ENCODE measurements at places on chromosomes 12 and 14. TPM values are rescaled to one million over a fixed set of nuclear protein-coding genes. Genes with fewer than 3 reads are reported as not detected.
A peak's percentile ranks its signal among the peaks of the same experiment; 100 is the strongest.

DNA sequence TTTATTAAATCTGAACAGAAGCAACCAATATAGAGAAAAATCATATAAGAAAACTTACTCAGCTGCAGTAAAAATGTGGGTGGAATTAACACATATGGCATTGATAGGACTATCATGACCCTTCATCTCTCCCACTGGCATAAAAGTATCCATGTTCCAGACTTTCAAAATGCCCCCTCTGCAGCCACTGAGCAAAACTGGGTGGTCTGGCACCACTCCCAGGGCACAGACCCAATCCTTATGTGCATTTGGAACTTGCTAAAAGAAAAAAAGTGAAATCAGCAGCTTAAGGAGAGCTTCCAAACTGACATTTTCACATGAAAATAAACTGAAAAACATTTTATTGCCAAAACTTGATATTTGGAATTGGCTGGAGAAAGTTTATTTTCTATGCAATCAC lies 141.5 kb downstream of the KIF21A start:
- H3K4me1 ChIP-seq: peaks cover 5% of the 10 kb centered on the region
- H3K36me3 ChIP-seq: peaks cover 12% of the 10 kb centered on the region
- H3K27ac ChIP-seq: no peak overlapping the region
- no peaks in the 10 kb centered on the region for H3K27me3 ChIP-seq
- no peak overlapping the region for H3K4me3 ChIP-seq
- no peak for DNase-seq

DNA sequence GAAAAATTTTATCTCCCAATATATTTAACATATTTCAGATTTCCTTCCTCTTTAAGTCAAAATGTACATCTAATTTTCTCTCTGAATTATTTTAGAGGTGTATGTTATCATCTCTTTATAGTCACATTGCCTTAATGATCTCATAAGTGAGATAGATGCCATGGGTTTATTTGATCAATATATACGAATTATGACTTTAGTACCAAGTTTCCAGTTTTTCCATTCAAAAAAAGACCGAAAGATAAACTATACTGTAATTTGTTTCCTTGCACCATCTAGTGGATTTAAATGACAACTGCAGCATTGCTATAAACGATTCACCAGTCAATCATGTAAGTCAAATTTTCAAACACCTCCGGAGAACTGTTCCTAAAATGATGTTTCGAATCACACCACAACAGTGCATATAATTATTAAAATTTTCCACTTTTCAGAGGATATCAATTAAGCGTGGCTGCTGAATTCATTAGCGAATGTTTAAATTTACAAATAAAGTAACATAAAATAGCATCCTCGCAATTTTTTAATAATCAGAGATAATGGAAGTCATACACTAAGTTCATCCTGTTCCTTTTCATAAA lies 419 bp upstream of the ATXN7L3B start:
- no peaks in the 10 kb centered on the region for H3K27me3 ChIP-seq
- H3K4me1 ChIP-seq: peaks cover 36% of the 10 kb centered on the region
- no peak for DNase-seq
- peaks cover 43% of the 10 kb centered on the region for H3K36me3 ChIP-seq
- peak overlapping the region; percentile 90 for H3K4me3 ChIP-seq

- H3K27me3 ChIP-seq: peaks cover 18% of the 10 kb centered on the region
- no peaks in the 10 kb centered on the region for H3K36me3 ChIP-seq
- H3K4me1 ChIP-seq: no peaks in the 10 kb centered on the region
- H3K4me3 ChIP-seq: no peak overlapping the region
- no peak overlapping the region for H3K27ac ChIP-seq
Observed at GRCh38 chr12:94779485-94779884, 129.1 kb upstream of the TMCC3 start.

GRCh38 chr12:109291521-109292341 lies 17.4 kb downstream of the FOXN4 start:
- no peak for DNase-seq
- no peak overlapping the region for H3K27ac ChIP-seq
- no peaks in the 10 kb centered on the region for H3K4me1 ChIP-seq
- no peak overlapping the region for H3K4me3 ChIP-seq
- H3K36me3 ChIP-seq: no peaks in the 10 kb centered on the region

- DNase-seq: no peak
- H3K27ac ChIP-seq: peak overlapping the region; percentile 64
- H3K4me3 ChIP-seq: peak overlapping the region; percentile 40
- H3K4me1 ChIP-seq: peaks cover 30% of the 10 kb centered on the region
- peaks cover 5% of the 10 kb centered on the region for H3K36me3 ChIP-seq
Observed at GRCh38 chr14:22177870-22178269, 411.2 kb downstream of the DAD1 start.

DNA sequence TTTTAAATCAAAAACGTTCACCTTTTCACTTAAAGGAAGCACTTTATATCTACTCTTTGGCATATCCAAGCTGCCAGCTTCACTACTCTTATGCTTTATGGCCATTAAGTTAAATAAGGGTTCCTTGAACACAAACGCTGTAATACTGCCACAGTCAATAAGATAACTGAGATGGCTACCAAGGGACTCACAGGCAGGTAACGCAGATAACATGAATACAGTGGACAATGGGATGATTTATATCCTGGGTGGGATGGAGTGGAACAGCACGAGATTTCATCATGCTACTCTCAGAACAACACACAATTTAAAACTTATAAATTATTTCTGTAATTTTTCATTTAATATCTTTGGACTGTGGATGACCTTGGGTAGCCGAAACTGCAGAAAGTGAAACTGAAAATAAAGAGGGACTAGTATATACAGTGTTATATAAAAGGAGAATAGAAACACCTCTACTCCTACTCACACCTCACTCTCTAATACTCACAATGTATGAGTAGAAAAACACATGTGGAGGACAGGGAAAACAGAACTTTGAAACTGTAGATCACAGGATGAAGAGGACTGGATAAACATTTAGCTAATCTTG lies 367.3 kb downstream of the C12orf50 start:
- no peaks in the 10 kb centered on the region for H3K27me3 ChIP-seq
- DNase-seq: no peak
- peak overlapping the region; percentile 20 for H3K4me3 ChIP-seq
- H3K27ac ChIP-seq: no peak overlapping the region
- H3K4me1 ChIP-seq: no peaks in the 10 kb centered on the region
- H3K36me3 ChIP-seq: no peaks in the 10 kb centered on the region

DNA sequence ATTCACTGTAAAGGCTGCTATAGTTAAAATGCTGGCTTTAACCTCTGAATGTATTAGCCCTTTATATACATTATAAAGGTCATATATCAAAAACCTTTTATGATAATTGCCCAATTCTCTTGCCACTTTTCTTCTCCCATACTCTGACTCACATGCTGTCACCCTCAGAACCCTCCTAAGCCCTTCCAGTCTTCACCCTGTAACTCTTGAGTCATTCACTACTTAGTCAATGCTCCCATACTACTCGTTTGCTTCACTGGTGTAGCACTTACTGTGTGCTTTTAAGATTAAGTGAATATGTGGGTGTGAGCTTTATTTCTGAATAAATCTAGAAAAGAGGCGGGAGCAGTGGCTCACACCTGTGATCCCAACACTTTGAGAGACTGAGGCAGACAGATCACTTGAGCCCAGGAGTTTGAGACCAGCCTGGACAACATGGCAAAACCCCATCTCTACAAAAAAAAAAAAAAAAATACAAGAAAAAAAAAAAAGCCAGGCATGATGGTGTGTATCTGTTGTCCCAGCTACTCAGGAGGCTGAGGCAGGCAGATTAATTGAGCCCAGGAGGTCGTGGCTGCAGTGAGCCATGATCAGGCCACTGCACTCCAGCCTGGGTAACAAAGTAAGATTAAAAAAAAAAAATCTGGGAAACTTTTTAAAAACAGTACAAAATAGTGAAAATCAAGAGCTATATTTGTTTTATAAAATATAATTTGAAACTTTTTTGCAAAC lies 37.6 kb downstream of the SPATA7 start:
- no peaks in the 10 kb centered on the region for H3K4me1 ChIP-seq
- no peak for DNase-seq
- H3K27ac ChIP-seq: no peak overlapping the region
- no peak overlapping the region for H3K4me3 ChIP-seq
- no peaks in the 10 kb centered on the region for H3K27me3 ChIP-seq

DNA sequence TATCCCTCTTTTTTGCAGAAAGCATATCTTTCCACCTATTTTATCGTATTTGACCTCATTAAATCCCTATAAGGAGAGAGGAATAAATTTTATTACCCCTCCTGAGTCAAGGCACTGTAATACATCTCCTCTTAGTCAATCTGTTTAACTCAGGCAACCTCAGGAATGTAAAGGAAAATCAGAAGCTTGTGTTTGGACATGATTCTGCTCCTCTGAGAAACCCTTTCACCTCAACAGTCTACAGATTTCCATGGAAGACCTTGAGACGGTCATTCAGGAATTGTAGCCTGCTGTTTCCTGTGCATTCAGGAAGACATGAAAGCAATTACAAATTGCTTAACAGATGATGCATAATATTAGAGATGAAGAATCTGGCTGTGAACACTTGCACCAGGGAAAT lies 360.8 kb downstream of the PAWR start:
- no peak for DNase-seq
- H3K27ac ChIP-seq: no peak overlapping the region
- H3K4me1 ChIP-seq: no peaks in the 10 kb centered on the region
- no peak overlapping the region for H3K4me3 ChIP-seq
- no peaks in the 10 kb centered on the region for H3K27me3 ChIP-seq

DNA sequence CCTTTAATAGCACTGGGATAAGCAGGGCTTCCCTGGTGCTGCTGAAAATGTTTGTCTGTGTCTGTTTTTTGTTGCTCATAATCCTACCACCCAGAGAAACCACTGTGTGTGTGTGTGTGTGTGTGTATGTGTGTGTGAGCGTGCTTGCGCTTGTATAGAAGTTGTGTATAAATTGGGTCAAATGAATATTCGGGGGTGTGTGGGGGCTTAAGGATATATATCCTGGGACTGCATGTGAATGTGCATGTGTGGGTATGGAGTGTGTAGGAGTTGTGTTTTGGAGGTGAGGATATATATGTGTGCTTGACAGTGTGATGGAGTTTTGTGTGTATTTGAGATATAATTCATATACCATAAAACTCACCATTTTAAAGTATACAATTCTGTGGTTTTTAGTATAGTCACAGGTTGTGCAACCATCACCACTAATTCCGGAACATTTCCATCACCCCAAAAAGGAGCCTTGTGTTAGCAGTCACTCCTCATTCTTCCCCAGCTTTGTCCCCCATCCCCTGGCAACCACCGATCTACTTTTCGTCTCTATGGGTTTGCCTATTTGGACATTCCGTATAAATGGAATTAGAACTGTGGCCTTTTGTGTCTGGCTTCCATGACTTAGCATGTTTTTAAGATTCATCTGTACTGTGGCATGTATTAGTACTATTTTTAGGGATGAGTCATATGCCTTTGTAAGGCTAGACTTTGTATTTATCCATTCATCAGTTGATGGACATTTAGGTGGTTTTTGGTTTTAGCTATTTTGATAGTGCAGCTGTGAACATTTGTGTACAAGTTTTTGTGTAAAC lies 25.6 kb downstream of the TCTN1 start:
- no peak for DNase-seq
- no peak overlapping the region for H3K27ac ChIP-seq
- peaks cover 47% of the 10 kb centered on the region for H3K4me1 ChIP-seq
- no peak overlapping the region for H3K4me3 ChIP-seq
- H3K27me3 ChIP-seq: no peaks in the 10 kb centered on the region

DNA sequence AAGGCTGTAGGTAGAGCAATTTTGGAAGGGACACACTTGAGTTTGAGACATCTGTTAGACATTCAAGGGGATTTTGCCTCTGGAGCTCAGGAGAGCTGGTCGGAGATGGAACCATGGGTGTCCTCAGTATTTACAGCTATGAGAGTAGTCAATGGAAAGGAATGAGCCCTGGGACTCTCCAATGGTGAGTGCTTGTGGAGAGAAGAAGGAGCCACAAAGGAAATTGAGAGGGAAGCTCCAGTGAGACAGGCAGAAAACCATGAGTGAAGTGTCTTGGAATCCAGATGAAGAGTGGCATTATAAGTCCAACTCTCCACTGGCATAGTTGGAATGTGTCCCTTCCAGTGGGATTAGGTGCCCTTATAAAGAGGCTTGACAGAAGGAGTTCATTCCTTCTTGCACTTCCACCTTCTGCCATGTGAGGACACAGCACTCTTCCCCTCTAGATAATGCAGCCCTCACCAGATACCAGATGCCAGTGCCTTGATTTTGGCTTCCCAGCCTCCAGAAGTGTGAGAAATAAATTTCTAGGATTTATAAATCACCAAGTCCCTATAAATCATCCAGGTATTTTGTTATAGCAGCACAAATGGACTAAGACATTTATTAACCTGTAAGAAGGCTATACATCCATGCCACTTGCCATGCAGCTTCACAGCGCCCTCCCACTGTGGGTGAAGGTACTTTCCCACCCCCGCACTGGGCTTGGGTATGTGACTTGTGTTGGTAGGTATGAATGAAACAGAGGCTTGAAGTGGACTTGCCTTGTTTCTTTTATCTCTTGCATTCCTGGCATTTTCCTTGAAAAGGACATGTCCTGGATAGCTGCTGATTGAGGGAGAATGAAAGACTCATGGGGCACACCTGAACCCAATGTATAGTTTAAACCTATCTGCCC lies 27.3 kb downstream of the LLPH start:
- DNase-seq: no peak
- H3K4me1 ChIP-seq: peaks cover 3% of the 10 kb centered on the region
- H3K27ac ChIP-seq: no peak overlapping the region
- no peaks in the 10 kb centered on the region for H3K36me3 ChIP-seq
- peaks cover 24% of the 10 kb centered on the region for H3K27me3 ChIP-seq
- H3K4me3 ChIP-seq: no peak overlapping the region

- no peak overlapping the region for H3K27ac ChIP-seq
- no peaks in the 10 kb centered on the region for H3K36me3 ChIP-seq
- H3K27me3 ChIP-seq: no peaks in the 10 kb centered on the region
- H3K4me3 ChIP-seq: no peak overlapping the region
Observed at GRCh38 chr12:108403952-108404351, 64.8 kb upstream of the CMKLR1 start.

DNA sequence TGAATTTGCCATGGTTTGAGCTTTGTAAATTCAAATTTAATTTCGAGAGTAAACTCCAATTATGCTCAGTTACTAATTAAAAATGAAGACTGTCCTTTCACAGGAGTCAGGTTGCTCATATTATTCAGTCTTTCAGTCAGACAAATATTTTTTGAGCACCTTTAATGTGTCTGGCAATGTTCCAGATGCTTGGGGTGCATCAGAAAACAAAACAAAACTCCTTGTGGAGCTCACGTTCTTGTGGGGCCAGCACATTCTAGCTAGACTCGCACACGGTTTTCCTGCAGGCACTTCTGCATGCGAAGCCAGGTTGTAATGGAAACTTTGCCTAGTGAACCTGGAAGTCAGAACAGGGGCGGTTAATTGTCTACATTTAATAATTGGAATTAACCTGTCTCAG lies 64.0 kb upstream of the ATF1 start:
- H3K27me3 ChIP-seq: no peaks in the 10 kb centered on the region
- no peaks in the 10 kb centered on the region for H3K4me1 ChIP-seq
- no peak overlapping the region for H3K27ac ChIP-seq
- no peak for DNase-seq
- peaks cover 25% of the 10 kb centered on the region for H3K36me3 ChIP-seq

The CDKN3 gene
- total RNA-seq: 116 TPM

The DIO3 gene
- not detected for total RNA-seq

The IGF1 gene
- total RNA-seq: 1.2 TPM

The SLC6A13 gene
- 0.26 TPM for total RNA-seq

The PPP4R4 gene
- total RNA-seq: 0.16 TPM

Measured in activated CD8-positive, alpha-beta T cell treated with anti-CD3 and anti-CD28 coated beads, Interleukin-2, amount 10 ng/mL, durations not matched to agents 7 days and 5 days (primary cell).